Head of caudate nucleus (tissue), 42 donors: ENCODE measurements at places on chromosomes 3 and 15.

DNA sequence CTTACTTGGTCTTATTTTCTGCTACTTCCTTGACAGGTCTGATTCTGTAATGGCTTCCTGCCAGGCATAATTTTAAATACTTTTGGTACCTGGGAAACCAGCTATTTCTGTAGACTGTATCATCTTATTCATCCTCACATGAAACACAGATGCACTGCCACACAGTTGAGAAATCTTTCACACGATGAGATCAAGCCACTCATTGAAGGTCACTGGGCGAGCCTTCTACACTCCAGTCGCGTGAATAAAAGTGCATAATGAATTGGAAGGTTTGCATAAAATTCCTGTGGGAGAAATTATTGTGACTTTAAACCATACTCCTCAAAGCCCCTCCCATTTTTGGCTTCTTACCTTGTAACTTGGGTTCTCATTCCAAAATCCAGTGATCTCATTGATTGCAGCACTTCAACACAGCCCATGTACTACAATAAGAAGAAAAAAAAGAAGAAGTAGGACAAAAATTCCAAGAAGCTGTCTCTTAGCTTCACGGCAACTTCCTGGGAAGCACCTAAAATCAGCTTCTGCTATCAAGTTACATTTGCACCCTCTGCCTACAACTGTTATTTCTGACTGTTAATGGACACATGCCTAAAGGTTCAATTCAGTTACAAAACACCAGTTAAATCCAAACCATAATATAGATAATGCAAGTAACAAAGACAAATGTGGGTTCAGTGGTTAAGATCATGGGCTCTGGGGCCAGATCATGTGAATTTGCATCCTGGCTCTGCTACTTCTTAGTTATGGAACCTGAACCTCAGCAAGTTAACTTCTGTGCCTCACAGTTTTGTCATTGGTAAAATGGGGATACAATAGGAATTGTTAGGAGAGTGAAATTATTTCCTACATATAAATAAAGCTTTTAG, 39.0 kb downstream of the SHC4 start:
- no peak for DNase-seq

GRCh38 chr3:123508178-123508577, 59.3 kb upstream of the ADCY5 start:
- peak; percentile 50 for DNase-seq

DNA sequence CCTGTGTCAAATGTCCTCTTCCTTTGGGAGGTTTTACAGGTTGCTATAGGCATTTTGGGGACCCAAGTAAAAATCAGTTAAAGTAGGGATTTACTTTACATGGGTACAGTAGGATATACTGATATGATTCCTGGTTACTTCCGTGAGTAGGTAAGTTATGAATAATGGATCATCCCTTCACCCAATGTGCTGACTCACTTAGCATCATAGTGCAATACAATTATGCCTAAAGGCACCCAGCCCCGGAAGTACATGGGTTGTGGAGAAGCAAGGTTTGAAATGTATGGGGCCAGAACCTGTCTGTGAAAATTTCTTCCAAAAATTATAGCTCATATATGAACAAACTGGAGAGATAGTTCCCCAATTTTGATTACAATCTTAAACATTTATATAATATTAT, 64.0 kb downstream of the GLB1 start:
- no peak for DNase-seq

GRCh38 chr3:127518456-127519081, 72.0 kb downstream of the TPRA1 start:
- no peak for DNase-seq

- DNase-seq = peak; percentile 35
These were observed 56.0 kb upstream of the FLNB start for GRCh38 chr3:57952208-57952631.

GRCh38 chr15:79190093-79190492, 92.4 kb upstream of the ANKRD34C start:
- no peak for DNase-seq

DNA sequence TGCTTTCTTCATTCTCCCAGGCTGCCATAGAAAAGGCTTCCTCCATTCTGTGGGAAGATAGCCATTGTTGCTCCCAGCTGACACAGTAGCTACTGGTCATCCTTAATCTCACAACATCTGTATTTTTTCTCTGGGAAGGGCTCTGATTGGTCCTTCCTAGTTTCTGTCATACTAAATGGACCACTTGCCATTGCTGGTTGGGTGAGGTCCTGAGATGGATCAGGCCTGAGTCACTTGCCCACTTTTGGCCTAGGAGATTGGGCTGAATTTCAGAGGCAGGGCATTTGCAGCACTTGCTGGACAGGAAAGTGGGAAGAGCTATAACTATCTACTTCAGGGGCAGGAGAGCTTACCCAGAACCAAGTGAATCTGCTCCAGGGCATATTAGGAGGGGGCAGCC, 106.5 kb upstream of the PROK2 start:
- DNase-seq = no peak

DNA sequence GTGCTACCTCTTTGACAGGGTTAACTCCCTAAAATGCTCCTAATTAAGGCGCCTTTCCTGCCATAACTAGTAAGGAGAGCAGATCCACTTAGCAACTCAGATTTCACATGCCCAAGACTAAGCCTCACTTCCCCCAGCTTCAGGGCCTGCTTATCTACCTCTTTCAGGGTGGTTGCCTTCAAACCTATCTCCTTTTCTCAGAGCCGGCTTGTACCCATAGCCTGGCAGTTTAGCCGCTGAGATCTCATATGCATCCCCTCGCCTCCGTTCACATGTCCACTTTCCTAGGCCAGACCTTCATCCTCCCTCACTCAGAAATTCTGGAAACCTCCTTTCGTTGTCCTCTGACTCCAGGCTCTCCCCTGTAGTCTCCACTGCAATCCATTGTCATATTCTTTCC, 1.0 kb upstream of the FSTL1 start:
- DNase-seq = no peak

GRCh38 chr3:134376385-134376765, 2.1 kb upstream of the AMOTL2 start:
- no peak for DNase-seq

DNA sequence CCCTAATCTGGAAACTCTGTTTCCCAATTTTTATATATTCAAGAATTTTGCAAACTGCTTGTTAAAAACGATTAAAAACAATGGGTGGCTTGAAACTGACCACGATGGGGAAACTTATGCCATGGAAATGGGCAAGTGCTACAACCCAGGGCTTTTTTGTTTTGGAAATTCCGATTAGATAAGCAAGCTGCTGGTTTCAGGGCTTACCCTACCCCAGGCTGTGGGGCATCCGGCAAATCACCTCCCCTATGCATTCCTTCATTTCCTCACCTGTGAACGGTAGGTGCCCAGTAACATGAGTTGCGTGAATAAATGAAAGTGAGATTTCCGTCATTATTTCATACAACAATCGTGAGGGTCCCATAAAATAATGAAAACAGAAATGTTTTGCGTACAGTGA, 34.3 kb downstream of the ST6GAL1 start:
- DNase-seq = no peak

GRCh38 chr3:122074621-122075265, 19.6 kb downstream of the CD86 start:
- DNase-seq = peak; percentile 28

- no peak for DNase-seq
These were observed 21.5 kb downstream of the CD86 start for GRCh38 chr3:122076491-122077292.

DNA sequence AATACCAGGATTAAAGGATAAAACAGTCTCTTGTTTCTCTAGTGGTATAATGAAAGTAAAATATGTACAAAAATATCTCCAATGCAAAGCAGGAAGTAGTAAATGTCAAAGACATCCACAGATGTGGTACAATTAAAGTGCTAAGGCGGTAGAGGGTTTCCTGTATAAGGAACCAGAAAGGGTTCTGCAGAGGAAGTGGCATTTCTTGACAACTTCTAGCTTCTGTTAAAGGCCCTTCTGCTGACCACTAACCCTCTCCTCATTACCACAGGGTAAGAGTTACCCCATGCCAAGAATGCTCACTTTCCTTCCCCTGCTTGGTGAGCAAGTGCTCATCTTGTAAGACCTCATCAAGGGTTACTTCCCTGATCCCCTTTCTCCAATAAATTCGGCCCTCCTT, 883.6 kb upstream of the NR2F2 start:
- DNase-seq = no peak

- no peak for DNase-seq
These were observed 69.2 kb downstream of the DCUN1D1 start for GRCh38 chr3:182910936-182911781.

GRCh38 chr3:140420621-140421357, 257.1 kb upstream of the TRIM42 start:
- no peak for DNase-seq

- no peak for DNase-seq
These were observed 86.5 kb upstream of the PRR20G start for GRCh38 chr3:127374086-127375010.

DNA sequence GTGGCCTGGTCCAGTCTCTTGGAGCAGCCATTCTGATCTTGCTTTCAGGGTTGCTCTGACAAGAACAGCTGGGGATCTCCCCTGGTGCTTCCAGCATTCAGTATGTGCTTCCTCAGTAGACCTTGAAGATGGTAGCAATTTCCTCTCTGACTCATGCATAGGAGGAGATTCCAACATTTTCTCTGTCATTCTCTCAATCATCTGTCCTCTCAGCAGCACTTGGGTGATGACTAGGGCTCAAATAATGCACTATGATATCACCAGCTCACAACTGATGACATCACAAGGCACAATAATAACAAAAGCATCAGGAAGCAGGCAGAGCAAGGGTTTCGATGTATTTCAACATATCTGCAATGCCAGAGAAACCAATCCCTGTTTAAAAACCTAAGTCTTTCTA, 52.7 kb downstream of the NFKBIZ start:
- DNase-seq = no peak

- DNase-seq = no peak
These were observed 521.9 kb downstream of the FOXP1 start for GRCh38 chr3:71061581-71061980.

- DNase-seq = no peak
These were observed 10.9 kb downstream of the MESP1 start for GRCh38 chr15:89740137-89740536.

- peak; percentile 56 for DNase-seq
These were observed 19.7 kb downstream of the SSR3 start for GRCh38 chr3:156535162-156535627.

GRCh38 chr15:83971992-83972391, 263.6 kb upstream of the GOLGA6L4 start:
- no peak for DNase-seq

- no peak for DNase-seq
These were observed 4.3 kb downstream of the SELENOT start for GRCh38 chr3:150607267-150608065.

DNA sequence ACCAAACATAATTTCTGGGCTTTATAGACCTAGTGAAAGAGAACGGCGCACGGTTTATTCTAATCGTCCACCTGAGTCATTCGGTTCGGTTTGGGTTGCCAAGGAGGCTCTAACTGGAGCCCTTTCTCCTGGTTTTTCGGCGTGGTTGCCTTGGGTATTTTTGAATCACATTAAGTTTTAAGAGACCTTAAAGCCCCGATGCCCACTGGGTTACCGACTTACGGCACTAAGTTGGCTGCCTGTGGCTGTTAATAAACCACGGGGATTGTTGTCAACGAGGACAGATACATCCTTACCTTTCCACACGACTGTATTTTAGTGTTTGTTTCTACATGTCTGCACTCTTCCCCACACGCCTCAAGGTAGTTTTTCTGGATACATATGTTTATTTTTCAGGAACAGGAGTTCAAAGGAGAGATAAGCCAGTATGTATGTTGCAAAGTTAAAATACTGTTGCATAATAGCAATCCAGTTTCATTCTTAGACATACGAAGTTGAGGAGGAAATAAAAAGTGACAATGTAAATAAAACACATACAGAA, 1.2 kb upstream of the ANP32A start:
- DNase-seq = no peak

- DNase-seq = no peak
These were observed 360.5 kb downstream of the RSL24D1 start for GRCh38 chr15:54836052-54836795.

DNA sequence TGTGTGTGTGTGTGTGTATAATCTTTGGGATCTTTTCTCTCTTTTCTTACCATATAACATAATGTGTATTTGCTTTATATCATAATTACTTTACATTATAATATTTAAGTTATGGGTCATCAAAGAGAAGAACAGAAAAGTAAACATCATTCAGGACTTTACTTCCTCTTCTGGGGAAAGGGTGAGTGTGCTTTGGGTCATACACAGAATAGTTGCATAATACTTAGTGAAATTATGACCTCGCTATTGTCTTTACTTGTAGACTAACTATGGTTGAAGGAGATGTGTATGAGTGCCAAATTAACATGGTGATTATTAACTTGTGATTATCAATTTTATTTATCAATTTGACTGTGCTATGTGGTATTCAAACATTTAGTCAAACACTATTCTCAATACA, 1086.9 kb downstream of the DIPK2A start:
- no peak for DNase-seq

DNA sequence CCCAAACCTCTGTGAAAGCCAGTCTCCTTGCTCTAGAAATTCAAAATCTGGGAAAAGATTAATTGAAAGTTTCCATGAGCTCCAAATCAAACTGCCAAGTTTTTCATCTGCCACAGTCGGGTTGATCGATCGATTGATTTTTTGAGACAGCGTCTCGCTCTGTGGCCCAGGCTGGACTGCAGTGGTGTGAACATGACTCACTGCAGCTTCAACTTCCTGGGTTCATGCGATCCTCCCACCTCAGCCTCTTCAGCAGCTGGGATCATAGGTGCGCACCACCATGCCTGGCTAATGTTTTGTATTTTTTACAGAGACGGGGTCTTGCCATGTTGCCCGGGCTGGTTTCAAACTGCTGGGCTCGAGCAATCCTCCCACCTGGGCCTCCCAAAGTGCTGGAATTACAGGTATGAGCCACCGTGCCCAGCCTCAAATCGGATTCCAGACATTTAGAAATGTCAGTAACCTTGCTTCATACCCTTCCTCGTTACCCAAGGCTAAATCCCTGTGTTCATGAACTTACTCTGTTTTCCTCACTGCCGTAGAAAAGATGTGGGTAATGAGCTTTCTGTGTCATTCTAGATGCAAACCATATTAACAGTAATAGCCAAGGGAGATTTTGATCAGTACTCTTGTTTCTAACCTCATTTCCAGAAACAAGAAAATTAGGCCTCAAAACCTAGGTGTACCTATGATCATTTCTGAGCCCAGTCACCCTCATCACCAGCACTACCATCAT, 105.9 kb upstream of the AKAP13 start:
- no peak for DNase-seq

- no peak for DNase-seq
These were observed 171.6 kb downstream of the CD47 start for GRCh38 chr3:107919239-107919638.

GRCh38 chr3:129314386-129315222, 35.9 kb downstream of the HMCES start:
- DNase-seq = peak; percentile 91

- DNase-seq = no peak
These were observed 1.7 kb downstream of the TJP1 start for GRCh38 chr15:29820394-29821154.

GRCh38 chr3:72818092-72818773, 30.0 kb downstream of the SHQ1 start:
- DNase-seq = peak; percentile 22

DNA sequence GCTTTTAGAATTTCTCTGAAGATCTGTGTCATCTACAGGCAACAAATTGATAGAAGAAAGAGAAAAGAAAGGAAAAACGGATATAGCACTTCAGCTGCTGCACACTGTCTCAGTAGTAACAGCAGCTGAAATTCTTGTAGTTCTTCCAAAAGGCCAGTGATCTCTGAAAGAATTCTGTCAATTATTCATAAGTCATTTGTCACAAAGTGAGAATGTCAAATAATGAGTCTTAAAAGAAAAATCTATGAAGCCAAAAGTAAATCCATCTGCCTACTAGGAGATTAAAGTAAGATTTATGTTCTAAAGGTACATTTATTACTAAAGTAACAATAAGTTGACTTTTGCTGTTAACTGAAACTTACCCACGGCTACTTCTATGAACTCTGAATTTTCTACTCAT, 24.6 kb downstream of the IFT80 start:
- no peak for DNase-seq
